Activated naive CD4-positive, alpha-beta T cell (primary cell): ENCODE measurements at places on chromosomes 3 and 15.

- DNase-seq: no peak
These were observed 1.5 kb downstream of the CRBN start for GRCh38 chr3:3177861-3178497.

GRCh38 chr3:124362455-124362854 lies 367.8 kb upstream of the UMPS start:
- no peak for DNase-seq

- no peak for DNase-seq
These were observed 2.0 kb upstream of the HRH1 start for GRCh38 chr3:11152301-11152700.

- no peak for DNase-seq
These were observed 574.5 kb upstream of the TBL1XR1 start for GRCh38 chr3:177771780-177772179.
